Fibroblast of pulmonary artery (primary cell): ENCODE measurements at places on chromosomes 2 and 18.

- DNase-seq, result no peak
Observed at GRCh38 chr2:52112141-52112540, 1080.2 kb upstream of the NRXN1 start.

- no peak for DNase-seq
Observed at GRCh38 chr18:44213293-44213692, 467.4 kb upstream of the SETBP1 start.

GRCh38 chr2:216474925-216475670, 23.5 kb upstream of the RPL37A start:
- no peak for DNase-seq

DNA sequence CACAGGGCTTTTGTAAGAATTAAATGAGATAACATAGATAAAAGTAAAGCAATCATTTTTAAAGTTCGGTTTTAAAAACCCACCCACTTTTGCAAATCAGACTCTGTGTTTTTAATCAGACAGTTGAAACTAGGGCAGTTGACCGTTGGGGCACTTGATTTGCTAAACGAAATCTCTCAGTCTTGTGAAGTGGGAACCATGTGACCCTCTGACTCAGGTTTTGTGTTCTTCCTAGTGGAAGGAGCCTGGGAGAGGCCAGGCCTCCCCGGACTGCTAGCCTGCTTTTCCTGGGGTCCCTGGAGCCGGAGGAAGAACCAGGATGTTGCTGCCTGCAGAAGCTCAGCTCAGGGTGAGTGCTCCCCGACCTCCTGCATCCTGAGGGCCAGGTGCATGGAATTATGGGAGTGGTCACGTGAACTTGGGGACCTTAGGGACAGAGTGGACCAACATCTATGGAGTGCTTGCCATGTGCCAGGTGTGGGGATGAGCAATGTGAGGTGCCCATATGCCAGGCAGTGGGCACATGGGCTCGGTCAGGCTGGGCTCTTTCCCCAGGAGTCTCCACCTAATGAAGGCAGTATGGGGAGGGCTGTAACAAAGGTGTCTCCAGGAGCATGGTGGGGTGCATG, 3.9 kb downstream of the C2orf72 start:
- DNase-seq, result no peak

GRCh38 chr2:222212571-222212970, 86.2 kb downstream of the PAX3 start:
- DNase-seq, result no peak

GRCh38 chr2:69030800-69031428, 17.9 kb downstream of the ANTXR1 start:
- no peak for DNase-seq

DNA sequence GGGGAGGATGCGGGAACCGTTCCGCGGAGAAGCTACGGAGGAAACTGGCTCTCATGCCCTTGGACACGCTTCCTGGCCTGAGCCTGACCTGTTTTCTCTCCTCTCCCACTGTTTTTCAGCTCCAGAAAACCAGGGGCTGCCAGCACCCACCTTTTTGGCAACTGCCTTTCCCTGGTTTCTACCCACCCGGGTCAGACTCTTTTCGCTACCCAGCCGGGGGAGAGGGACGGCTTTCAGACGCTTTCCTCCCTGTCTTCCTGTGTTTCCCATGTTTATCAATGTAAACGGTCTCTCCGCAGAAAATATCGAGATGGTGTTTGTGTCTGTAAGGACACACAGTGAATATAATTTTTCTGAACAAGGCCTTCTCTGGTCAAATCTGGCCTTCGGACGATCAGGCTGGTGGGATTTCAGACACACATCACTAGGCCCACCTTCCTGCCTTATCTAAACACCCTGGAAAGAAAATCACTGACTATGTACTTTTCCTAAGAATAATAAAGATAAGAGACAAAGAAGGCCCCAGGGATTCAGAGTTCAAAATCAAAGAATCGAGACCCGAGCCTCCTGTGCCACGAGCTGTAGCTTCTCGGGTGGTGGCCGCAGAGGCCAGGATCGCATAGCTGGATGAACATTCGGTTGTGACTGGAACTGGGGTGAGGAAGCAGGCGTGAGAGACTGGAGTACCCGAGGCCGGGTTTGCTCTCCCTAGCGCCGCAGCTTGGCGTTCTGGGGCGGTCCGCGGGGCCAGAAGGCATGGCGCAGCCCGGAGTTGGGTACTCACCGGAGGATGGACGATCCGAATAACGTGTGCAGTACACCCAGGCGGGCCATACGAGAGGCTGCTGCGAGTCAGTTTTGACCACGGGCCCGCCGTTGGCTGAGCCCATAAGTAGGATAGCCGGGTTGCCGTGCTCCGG, 1.7 kb downstream of the EN1 start:
- DNase-seq, result no peak

GRCh38 chr2:58434692-58435091, 193.6 kb upstream of the FANCL start:
- no peak for DNase-seq

DNA sequence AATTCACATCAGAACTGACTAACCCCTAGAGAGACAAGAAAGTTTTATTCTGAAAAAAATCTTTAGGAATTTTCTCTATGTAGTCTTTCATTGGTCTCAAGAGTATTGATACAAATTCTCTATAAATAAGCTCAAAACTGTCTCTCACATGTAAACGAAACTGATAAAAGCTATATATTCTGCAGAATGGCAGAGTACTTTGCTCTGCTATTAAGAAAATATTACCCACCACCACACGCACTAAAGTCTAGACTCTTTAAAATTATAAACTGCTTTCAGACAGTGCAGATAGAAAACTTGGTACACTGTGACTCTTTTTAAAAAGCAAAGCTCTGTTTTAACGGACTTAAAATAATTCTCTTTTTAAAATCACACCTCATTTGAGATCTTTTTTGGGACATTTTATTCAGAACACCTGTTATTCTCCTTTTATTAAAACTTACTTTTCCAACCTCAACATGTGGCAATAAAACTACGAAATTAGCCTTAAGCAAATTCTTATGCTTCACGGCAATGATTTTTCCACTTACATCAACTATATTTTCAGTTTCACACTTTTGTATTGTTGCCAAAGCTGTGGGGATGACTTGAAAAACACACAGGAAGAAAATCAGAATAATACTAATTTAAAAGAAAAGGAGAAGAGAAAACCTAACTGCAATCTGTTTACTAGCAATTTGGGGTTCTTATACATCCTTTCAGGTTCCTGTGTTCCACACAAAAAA, 58.0 kb downstream of the CCDC88A start:
- DNase-seq, result no peak

DNA sequence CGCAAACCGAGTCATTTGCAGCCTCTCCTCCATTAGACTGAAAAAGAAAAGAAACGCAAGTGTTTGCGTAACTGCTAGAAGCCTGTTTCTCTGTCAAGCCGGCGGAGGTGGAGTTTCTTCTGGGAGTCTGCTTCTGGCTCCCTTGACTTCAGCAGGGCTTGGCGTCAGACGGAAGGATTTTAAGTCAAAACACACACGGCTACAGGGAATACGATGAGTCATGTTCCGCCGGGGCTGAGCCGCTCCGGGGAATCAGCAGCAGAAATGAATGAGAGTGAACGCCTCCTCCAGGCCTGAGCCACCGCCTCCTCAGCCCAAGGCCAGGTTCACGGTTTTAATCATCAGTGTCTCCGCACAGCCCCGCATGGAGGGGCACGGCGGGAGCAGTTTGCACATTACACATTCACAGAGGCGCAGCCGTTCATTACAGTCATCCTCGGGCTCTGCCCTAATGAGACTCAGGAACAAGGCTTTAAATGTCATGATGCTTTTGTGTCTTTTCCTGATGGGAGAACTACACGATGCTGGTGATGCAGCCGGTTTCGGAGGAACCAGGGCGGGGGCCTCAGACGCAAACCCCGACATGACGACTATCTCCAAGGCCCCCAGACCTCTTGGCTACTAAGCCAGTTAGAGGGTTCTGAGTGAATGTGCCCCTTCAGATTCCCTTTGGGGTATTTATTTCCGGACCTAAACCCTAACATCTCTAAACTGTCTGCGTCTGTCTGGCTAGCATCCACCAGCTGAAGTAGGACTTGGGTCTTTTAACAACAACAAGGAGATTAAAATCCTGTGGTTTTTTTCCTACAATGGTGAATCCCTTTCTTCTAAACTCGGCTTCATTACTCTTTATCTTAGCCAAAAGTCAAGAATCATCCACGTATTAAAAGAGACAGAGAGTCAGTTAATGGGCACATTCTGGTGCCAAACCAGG, 11.1 kb upstream of the SCG2 start:
- DNase-seq, result peak; percentile 99

GRCh38 chr2:184425083-184425482, 173.2 kb upstream of the ZNF804A start:
- peak; percentile 0 for DNase-seq

DNA sequence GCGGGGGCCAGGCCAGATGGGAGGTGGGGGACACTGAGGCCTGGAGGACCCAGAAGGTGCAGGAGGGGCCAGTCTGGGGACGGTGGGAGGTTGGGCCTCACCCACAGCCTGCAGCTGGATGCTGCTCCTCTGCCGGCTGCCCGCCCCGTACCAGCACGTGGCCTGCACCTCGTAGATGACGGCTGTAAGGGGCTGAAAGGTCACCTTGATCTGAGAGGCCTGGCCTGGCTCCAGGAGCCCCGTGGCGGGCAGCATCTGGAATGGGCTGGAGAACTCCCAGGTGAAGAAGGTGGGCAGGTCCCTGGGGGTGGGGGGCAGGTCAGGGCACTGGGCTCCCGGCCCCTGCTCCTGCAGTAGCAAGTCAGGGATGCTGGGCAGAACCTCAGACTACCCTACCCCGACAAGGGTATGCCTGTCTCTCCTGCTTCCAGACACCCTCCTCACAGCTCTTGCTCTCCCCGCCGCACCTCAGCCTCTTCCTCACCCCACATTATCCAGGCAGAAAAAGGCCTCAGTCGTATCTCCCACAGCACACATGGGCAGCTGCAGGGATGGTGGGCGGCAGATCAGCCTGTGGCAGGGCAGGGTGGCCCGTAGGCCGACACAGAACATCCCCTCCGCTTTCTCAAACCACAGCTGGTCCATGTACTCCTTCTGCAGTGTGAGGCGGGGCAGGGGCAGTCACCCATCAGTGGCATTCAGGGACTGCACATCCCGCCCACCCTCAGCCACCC, 10.1 kb downstream of the CFAP65 start:
- DNase-seq, result no peak

DNA sequence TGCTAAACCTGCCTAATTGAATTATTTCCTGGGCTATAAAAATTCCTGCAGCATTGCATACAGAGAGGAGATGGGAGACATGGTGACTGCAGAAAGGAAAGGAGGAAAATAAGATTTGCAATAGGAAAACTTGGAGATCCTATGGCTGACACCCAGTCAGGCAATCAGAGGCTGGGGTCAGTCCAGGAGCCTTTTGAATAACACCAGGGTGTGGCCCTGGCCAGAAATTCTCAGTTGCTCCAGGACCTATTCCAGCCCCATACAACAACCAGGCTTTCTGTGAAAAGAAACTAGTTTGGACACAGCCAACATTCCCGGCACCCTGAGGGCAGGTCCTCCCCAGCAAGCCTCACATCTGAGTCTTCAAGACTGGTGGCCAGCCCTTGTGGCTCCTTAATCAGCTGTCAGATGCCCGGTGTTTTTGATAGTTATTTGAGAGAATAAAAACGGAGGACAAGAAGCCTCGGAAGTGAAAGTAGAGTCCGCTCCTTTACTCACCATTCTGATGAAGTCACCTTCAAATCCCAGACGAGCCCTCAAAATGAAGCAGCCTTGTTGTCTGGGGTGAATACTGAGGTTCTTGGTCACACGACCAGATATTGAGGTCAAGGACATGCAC, 31.1 kb upstream of the GMCL1 start:
- DNase-seq, result peak; percentile 35

DNA sequence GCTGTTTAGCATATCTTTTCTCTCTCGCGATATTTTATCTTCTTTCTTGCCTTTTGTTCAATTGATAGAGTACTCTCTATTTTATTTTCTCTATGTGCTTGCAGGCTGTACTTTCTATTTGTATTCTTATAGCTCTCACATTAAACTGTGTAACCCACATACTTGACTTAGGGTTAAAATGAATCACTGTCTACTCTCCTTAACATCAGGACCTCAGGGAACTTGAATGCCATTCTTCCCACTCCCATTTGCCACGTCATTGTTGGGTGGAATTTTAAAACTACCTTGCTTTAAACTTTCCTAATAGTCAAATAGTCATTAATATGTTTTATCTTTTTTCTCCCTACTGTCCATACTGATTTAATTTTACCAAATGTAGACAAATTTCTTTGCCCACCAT, 269.7 kb downstream of the ALPK2 start:
- DNase-seq, result no peak

- DNase-seq, result peak; percentile 73
Observed at GRCh38 chr18:45670281-45670962, 53.6 kb upstream of the SLC14A1 start.

DNA sequence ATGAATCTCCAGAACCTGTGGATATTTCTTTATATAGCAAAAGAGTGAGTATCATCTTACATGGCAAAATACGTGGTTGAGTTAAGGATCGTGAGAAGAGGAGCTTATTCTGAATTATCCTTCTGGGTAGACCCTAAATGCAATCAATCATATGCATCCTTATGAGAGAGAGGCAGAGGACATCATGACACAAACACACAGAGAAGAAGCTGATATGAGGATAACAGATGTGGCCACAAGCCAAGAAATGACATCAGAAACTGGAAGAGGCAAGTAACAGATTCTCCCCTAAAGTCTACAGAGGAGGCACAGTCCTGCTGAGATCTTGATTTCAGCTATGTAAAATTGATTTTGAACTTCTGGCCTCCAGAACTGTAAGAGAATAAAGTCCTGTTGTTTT, 730.2 kb upstream of the ZNF804A start:
- DNase-seq, result no peak

GRCh38 chr18:28588884-28589549, 412.1 kb upstream of the CDH2 start:
- peak; percentile 40 for DNase-seq

DNA sequence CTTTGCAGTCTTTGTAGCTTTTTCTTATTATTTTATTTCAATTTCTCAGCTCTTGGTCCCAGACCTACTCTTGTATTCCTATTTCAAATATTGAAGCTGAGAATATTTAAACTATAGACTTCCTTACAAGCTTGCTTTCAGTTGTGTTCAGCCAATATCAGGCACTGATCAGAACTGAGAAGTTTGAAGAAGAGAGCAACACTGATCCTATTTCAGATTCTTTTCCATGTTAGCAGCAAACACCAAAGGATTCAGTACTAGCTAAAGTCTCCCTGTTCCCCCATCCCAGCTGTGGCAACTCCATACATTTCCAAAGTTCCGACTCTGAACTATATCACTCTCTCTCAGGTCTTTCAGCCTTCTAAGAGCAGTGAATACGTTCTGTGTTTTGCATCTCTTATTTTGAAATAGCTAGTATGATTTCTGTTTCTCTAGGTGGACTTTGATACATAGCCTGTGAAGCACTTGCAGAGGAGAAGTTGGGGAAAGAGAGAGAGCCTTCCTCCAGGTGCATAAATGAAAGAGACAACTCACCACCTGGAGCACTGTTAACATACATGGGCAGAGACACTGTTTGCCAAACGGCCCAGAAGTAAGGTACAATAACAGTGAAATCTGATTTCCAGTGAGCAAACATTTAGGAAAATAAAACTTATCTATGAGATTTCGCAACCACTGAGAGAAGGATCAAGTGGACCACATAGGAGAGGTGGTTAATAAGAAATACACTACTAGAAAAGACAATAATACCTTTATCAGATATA, 135.0 kb upstream of the ZNF804A start:
- no peak for DNase-seq
